ENCODE measurements at places on chromosomes 13 and 19.

DNA sequence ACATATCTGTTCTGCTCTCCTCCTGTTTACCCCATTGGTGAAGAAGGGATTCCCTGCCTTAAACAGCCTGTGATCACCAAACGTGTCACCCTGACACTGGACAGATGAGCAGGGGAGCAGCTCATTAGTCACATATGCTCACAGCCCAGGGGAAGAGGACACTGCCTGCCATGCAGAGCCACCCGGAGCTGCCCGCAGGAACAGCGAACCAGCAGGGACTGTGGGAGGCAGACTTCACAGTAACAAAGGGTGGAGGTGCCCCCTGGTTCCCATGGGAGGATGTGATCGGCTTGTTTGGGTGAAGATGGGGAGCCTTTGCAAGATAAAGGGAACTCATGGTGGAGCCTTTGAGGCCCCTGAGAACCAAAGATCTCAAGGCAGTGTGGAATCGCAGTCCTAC lies 88.6 kb upstream of the FARP1 start:
- DNase-seq = no peak

DNA sequence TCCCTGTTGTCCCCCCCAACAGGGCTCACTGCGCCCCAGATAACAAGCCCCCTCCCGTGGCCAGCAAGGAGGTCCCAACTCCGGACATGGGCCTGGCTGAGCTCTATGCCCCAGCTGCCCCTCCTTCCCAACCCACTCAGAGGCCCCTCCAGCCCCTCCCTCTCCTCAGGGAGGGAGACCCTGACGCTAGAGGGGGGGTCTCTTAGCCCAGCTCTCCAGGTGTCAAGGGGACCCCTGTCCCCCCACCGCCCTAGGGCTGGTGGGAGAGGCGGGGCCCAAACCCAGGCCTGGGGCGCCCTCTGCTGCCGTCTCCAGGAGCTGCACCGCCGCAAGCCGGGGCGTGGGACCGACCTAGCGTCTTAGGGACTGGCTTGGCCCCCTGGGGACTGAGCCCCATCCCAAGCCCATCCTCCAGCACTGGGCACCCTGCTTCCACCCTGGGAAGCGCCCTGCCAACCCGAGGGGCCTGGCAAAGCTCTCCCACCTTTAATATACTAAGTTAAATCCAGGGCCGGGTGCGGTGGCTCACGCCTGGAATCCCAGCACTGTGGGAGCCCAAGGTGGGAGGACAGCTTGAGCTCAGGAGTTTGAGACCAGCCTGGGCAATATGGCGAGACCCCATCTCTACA lies 1.4 kb downstream of the GRIN3B start:
- DNase-seq = peak; percentile 57

DNA sequence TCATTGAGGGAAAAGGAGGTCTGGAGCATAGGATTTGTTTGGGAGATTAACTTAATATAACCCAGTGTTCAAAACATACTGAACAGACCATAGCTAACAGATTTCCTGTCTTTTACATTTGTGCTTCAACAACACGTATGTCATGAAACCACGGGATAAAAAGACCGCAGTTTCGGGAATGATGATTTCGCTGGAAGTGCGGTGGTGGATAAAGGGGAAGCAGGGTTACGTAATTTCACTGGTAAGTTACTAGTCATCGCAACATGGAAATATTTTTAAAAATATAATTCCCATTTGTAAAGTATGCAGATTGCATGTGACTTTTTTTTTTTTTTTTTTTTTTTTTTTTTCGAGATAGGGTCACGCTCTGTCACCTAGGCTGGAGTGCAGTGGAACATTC lies 237.4 kb downstream of the LMO7 start:
- no peak for DNase-seq

- DNase-seq = no peak
These were observed 169.9 kb downstream of the USP12 start for GRCh38 chr13:27001705-27002104.

DNA sequence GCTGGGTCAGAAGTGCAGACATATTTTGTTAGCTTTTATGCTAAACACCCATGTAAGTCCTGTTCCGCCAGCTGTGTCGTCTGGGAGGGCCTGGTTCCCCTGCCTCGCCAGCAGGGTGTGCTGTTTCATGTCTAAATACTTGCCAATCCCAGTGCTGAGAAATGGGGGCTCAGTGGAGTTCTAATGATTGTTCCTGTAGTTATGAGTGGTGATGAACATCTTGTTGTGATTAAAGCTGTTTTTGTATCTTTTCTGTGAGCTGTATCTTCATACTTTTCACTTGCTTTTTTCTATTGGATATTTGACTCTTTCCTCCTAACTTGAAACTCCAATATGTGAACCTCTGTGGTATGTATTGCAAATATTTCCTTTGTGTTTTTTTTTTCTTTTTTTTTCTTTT lies 32.7 kb downstream of the KDM4B start:
- DNase-seq = no peak

- DNase-seq = no peak
These were observed 7.1 kb downstream of the POLR1G start for GRCh38 chr19:45413497-45413896.
